Thymus (tissue), 14 donors: ENCODE measurements at places on chromosomes 2 and 18. TPM values are rescaled to one million over a fixed set of nuclear protein-coding genes. Genes with fewer than 3 reads are reported as not detected.

CRYGC gene
- not detected for polyA plus RNA-seq

CYP27C1 gene
- 0.05 TPM for polyA plus RNA-seq

TSPYL6 gene
- 0.02 TPM for polyA plus RNA-seq

CDH19 gene
- 0.68 TPM for polyA plus RNA-seq

RALBP1 gene
- 29.7 TPM for polyA plus RNA-seq

CCDC74B gene
- polyA plus RNA-seq: 7.1 TPM

APLF gene
- 2.4 TPM for polyA plus RNA-seq

TUBA3E gene
- polyA plus RNA-seq: 0.82 TPM

OBSL1 gene
- 34.2 TPM for polyA plus RNA-seq

TMEM200C gene
- 0.18 TPM for polyA plus RNA-seq

GPC1 gene
- polyA plus RNA-seq: 46.6 TPM

TMEM169 gene
- polyA plus RNA-seq: 1.0 TPM

RAB17 gene
- 6.8 TPM for polyA plus RNA-seq

IL1F10 gene
- polyA plus RNA-seq: 1.1 TPM

PIEZO2 gene
- 1.5 TPM for polyA plus RNA-seq

AQP12B gene
- 0.11 TPM for polyA plus RNA-seq

PLGLB1 gene
- 25.4 TPM for polyA plus RNA-seq

ZFAND2B gene
- polyA plus RNA-seq: 59.0 TPM

DSG2 gene
- 25.7 TPM for polyA plus RNA-seq

ANKRD62 gene
- polyA plus RNA-seq: not detected

DSC1 gene
- polyA plus RNA-seq: 0.80 TPM

GAD1 gene
- polyA plus RNA-seq: 4.2 TPM

ATP8B1 gene
- polyA plus RNA-seq: 4.3 TPM

C2orf80 gene
- 0.07 TPM for polyA plus RNA-seq

CCBE1 gene
- 0.62 TPM for polyA plus RNA-seq

STK36 gene
- polyA plus RNA-seq: 19.1 TPM

DPP10 gene
- polyA plus RNA-seq: 0.02 TPM

POTEI gene
- polyA plus RNA-seq: 0.14 TPM

FEV gene
- 0.02 TPM for polyA plus RNA-seq

CEBPZ gene
- polyA plus RNA-seq: 107 TPM

NIF3L1 gene
- polyA plus RNA-seq: 26.2 TPM

CLK1 gene
- polyA plus RNA-seq: 1,486 TPM

PRSS56 gene
- 0.09 TPM for polyA plus RNA-seq

FAM124B gene
- polyA plus RNA-seq: 1.4 TPM

L3MBTL4 gene
- polyA plus RNA-seq: 3.4 TPM

FOXI3 gene
- polyA plus RNA-seq: 0.14 TPM

LIMS4 gene
- 0.32 TPM for polyA plus RNA-seq

COL4A3 gene
- 2.5 TPM for polyA plus RNA-seq

CCDC150 gene
- 3.0 TPM for polyA plus RNA-seq

MAP3K19 gene
- 0.11 TPM for polyA plus RNA-seq

FAM110C gene
- polyA plus RNA-seq: 7.3 TPM

HOXD10 gene
- 0.09 TPM for polyA plus RNA-seq

PSMA8 gene
- 0.84 TPM for polyA plus RNA-seq

DYNAP gene
- polyA plus RNA-seq: 0.14 TPM

VIT gene
- polyA plus RNA-seq: 2.2 TPM

HAUS1 gene
- polyA plus RNA-seq: 45.7 TPM

SNRNP200 gene
- polyA plus RNA-seq: 105 TPM

EVA1A gene
- polyA plus RNA-seq: 32.3 TPM

WNT10A gene
- 1.5 TPM for polyA plus RNA-seq

ALKAL2 gene
- 13.3 TPM for polyA plus RNA-seq

LYPD6B gene
- polyA plus RNA-seq: 1.4 TPM

UGT1A10 gene
- polyA plus RNA-seq: 0.39 TPM

SMYD1 gene
- 0.43 TPM for polyA plus RNA-seq

RBKS gene
- polyA plus RNA-seq: 4.2 TPM
